ENCODE measurements at places on chromosomes 5 and 9. TPM values are rescaled to one million over a fixed set of nuclear protein-coding genes. Genes with fewer than 3 reads are reported as not detected.

Gene CDKN2A
- total RNA-seq: 3.9 TPM

Gene COMMD10
- 13.8 TPM for total RNA-seq

Gene RNF183
- not detected for total RNA-seq

Gene NANS
- total RNA-seq: 34.8 TPM

Gene MAPKAP1
- 111 TPM for total RNA-seq

Gene SUB1
- total RNA-seq: 511 TPM

Gene DMRT2
- total RNA-seq: not detected

Gene IPPK
- total RNA-seq: 13.5 TPM

Gene SLC36A3
- total RNA-seq: not detected

Gene FOXD4L5
- total RNA-seq: not detected

Gene TMEM8B
- 3.0 TPM for total RNA-seq

Gene NKD2
- 0.48 TPM for total RNA-seq

Gene PHF24
- total RNA-seq: not detected

Gene TUSC1
- not detected for total RNA-seq

Gene GPR107
- 21.4 TPM for total RNA-seq

Gene KLHL9
- total RNA-seq: 16.3 TPM

Gene MYO10
- total RNA-seq: 0.18 TPM

Gene SLCO6A1
- not detected for total RNA-seq

Gene CKS2
- 252 TPM for total RNA-seq

Measured in CD8-positive, alpha-beta memory T cell (primary cell).